Retinal pigment epithelial cell (primary cell): ENCODE measurements at places on chromosomes 7 and 10.

DNA sequence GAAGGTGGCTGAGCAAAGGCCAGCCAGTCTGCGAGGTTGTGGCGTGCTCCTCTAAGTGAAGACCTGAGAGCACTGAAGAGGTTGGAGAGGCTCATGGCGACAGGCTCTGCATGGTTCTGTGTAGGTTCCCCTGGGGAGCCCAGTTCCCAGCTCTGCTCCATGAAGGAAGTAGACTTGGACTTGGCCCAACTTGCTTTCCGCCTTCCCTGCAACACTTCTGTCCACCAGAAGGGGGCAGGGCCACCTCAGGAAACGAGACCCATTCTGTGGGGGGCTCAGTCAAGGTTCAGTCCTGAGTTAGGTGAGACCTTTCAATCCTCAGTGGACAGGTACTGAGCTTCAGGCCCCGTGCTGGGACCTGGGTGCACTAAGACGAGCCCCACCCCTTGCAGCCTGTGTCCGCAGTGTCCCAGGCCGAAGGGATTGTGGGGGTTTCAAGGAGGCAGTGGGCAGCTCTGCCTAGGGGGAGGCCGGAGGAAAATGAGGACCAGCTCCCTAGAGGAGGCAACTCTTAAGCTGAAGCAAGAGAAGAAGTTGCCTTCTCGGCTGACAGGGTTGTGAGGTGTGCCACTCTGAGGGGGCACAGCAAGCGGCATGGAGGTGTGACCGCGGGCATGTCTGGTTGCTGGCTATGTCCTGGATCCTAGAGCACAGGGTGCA, 15.0 kb upstream of the PCBD1 start:
- DNase-seq, result no peak

DNA sequence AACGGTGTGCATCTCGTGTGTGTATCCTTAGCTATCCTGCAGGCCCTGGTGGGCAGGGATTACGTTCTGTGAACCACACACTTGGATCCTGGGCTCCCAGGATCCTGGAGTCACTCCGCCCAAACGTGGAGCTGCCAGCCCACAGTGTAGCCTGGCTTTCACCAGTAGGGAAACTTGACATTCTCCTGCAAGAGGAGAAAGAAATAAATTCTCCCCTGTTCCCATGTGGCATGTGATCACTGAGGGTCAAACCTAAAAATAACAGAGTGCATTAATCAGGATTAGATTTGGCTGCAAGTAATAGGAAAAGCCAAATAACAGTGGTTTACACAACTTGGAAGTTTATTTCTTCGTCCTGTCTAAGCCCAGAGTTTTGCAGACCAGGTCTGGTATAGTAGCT, 32.3 kb downstream of the PALD1 start:
- no peak for DNase-seq

GRCh38 chr7:12637819-12638592, 49.4 kb upstream of the ARL4A start:
- DNase-seq, result no peak

DNA sequence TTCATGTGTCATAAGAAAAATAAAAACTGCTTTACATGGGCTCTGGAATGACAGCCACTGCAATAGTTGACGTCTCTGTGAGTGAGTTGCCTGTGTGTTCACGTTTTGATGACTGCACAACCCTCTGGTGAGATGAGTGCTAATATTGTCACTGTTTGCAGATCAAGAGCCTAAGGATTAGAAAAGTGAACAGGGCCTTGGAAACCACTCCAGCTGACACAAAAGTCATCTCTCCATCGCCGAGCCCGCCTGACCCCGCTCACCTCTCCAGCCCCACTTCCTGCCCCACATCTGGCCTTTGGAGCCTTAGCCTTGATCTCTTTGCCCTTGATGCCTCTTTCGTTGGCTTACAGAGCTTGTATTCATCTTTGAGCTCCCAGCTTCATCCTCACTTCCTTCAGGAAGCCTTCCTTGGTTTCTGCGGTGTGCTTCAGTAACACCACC, 351.7 kb downstream of the TCERG1L start:
- DNase-seq, result no peak

GRCh38 chr7:130095812-130096211, 25.5 kb downstream of the KLHDC10 start:
- DNase-seq, result no peak

GRCh38 chr7:7769710-7770627, 51.6 kb upstream of the RPA3 start:
- no peak for DNase-seq

GRCh38 chr10:58282615-58283014, 13.7 kb downstream of the CISD1 start:
- no peak for DNase-seq
